ENCODE measurements at places on chromosomes 1 and 21.

- DNase-seq, result no peak
These were observed 26.0 kb upstream of the AGO1 start for GRCh38 chr1:35856964-35857363.

DNA sequence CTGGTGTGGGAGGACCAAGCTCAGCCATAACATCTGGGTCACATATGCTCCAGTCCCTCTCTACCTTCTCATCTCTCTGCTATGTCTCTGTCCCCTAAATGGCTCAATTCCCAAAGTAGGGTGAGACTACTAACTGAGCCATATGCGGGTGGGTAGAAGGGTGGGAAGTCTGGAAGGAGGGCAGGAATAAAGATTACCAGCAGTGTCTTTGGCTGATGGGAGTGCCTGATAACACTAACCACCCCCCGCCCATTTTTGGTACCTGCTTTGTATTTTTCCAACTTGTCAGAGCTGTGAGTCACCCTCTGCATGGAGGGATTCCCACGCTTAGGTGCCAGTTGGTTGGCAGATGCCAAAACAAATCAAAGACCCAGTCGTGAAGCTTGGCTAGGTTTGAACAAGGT lies 14.9 kb upstream of the SSBP3 start:
- no peak for DNase-seq

- no peak for DNase-seq
These were observed 402 bp downstream of the PLEKHG5 start for GRCh38 chr1:6491081-6491449.

DNA sequence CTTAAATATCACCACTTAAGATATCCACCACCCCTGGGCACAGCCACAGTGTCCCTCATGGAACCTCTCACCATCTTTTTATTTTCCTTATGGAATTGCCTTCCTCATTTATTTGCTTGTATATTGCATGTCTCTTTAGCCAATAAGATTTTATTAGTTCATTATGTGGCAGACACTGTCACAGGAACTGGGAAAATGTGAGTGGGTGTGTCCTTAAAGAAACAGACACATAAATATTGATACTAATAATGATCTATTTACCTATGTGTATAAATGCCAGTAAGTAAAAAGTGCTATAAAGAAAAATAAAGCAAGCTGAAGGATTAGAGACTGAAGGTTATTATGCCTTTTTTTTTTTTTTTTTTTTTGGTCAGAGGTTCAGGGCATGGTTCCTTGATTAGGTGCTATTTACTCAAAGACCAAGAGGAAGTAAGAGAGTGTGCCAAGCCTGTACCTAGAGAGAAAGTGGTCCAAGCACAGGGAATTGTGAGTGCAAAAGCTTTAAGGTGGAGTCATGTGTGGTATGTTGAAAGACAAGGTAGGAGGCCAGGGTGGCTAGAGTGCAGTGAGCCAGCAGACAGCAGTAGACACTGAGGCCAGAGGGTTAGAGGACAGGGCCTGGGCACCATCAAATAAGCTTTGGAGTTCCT lies 589.0 kb downstream of the USP25 start:
- DNase-seq, result no peak

- DNase-seq, result no peak
These were observed 135.5 kb downstream of the MIS18A start for GRCh38 chr21:32143241-32143939.

Measured in frontal cortex (tissue), 4 donors.